ENCODE measurements at places on chromosomes 11 and 22.

DNA sequence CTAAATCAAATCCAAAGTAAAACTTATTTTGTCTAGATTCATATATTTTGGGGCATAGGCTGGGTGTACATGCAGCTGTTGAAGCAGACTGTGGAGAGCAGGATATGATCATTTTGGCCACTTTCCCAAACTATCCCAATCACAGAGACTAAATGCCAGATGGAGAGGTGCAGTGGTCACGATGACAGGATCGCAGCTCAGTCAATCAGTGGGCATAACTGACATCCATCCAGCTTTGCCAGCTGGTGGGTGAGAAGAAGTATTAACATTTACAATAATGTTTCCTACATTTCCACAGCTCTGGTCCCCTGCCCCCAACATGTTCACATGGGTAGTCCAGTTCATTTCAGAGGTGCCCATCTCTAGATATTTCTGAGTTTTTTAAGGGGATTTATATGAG, 255.5 kb upstream of the SESN3 start:
- no peak for DNase-seq

DNA sequence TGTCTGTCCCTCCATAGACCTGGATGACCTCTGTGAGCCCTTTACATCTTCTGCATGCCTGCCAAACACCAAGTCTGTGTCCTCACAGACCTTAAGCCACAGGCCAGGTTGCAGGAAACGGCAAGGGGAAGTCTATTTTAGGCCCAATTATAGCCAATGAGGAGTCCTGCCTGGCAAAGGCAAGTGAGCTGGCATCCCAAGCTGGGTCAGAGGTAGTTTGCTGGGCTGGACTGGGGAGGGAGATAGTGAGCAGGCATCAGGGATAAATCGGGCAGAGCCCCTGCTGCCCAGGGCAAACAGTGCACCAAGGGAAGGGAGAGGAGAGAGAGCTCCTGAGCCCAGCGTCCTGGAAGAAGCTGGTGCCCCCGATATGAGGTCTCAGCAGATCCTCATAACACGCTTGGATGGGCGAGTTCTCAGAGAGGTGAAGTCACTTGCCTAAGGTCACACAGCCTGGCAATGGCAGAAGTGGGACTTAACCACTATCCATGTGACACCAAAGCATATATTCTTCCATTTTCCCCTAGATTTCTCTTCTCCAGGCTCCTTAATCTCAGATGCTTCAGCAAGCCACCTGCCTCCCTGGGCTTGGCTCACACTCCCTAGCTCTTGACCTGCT, 3.7 kb upstream of the RELT start:
- DNase-seq = no peak

GRCh38 chr11:106156290-106156937, 79.0 kb downstream of the AASDHPPT start:
- peak; percentile 36 for DNase-seq

DNA sequence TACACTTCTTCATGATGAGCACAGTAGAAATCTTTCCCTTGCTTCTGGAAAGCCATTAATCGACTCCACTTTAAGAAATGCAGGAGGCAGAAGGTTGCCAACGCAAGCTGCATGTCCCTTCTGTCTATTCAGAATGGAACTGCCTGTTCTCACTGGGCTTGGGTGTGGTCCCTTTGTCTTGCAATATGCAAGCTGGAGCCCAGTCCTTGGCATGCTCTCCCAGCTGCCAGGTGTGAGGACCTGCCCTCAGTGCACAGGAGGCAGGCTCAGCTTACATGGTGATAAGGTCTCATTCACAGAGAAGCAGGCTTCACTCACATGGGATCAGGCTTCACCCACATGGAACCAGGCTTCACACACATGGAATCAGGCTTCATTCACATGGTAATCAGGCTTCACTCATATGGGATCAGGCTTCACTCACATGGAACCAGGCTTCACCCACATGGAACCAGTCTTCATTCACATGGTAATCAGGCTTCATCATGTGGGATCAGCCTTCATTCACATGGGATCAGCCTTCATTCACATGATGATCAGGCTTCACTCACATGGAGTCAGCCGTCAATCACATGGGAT, 59.2 kb upstream of the USP47 start:
- no peak for DNase-seq

DNA sequence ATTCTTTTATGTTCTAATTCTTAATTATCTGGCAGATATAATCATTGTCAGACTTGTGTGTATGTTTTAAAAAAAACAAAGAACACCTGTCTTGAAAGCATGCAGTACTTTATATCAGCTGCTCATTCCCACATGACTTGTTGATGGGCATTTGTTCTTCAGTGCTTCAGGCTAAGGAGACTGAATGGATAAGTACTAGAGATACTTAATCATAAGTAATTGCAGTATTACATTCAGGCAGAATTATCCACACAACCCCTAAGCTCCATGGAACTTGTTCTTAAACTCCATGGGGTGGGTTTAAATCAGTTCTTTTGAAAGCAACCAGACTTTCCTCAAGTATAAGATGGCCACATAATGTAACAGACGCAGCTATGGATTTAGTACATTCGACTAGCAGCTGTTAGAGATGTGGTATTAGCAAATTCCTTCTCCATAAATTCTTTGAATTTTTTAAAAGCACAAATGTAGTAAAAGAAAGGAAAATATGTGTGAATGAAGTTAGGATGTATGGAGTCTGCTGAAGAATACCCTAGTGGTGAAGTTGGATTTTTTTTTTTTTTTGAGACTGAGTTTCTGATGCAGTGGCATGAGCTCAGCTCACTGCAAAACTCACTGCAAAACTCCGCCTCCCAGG, 3.0 kb downstream of the JAM3 start:
- no peak for DNase-seq

- no peak for DNase-seq
These were observed 1.2 kb downstream of the TRABD start for GRCh38 chr22:50186761-50187523.

GRCh38 chr11:13438291-13438690, 24.7 kb downstream of the BTBD10 start:
- no peak for DNase-seq

DNA sequence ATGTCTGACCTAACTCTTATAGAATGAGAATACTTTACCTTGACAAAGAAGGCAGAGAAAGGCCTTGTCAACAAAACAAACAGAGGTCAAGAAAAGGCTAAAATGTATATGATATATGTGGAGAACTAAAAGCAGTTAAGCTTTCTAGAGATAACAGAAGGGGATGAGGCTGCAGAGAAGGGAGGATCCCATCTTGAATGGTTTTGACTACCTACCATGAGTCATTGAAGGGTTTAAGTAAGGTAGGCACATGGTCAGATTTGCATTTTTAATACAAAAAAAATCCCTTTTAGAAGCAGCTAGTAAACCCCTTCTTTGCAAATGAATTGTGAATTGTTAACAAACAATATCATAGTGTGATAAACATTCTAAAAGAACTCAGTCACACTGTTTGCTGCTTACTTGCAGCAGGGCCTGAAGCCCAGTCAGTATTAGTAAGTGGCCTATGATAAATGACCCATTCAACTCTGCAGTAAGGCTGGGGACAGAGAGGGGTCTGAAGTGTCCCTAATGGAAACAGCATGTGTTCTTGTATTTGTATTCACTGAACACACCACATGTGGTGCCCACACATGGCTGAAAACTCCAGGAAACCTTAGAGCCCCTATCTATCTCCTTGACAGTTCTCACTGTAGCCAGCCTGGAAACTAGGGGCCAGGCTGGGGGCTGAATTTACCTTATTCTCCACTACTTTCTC, 328.8 kb upstream of the PITPNB start:
- no peak for DNase-seq

DNA sequence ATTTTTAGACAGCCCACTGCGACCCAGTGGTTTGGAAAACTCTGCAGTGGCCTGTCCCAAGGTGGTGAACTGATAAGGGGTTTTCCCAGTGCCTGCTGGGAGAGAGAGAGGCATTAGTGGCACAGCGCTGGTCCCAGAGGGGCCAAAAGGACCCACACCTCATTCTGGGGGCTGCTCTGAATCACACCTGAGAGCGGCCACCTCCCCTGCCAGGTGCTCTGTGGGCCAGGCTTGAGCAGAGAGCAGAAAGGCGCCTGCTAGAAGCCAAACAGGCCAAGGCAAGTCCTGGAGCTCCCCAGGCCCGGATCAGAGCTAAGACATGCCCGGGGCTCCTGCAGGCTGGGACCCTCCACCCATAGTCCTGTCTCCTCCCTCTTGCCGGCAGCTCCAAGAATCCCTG, 20.9 kb downstream of the TRIM29 start:
- DNase-seq = no peak

DNA sequence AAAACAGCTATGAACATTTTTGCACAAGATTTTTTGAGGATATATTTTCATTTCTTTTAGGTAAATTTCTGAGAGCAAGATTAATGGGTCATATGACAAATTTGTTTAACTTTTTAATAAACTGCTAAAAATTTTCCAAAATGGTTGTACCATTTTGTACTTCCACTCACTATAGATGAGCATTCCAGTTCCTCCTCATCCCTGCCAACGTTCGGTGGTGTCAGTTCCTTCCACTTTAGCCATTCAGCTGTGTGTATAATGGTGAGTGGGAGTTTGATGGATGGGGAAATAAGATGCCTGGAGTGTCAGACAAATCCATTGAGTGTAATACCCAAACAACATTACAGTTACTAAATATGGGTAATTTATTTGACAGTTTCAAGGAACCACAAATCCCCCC, 49.7 kb downstream of the MIAT start:
- DNase-seq = no peak

- no peak for DNase-seq
These were observed 210.6 kb downstream of the CSNK2A3 start for GRCh38 chr11:11142430-11142829.

DNA sequence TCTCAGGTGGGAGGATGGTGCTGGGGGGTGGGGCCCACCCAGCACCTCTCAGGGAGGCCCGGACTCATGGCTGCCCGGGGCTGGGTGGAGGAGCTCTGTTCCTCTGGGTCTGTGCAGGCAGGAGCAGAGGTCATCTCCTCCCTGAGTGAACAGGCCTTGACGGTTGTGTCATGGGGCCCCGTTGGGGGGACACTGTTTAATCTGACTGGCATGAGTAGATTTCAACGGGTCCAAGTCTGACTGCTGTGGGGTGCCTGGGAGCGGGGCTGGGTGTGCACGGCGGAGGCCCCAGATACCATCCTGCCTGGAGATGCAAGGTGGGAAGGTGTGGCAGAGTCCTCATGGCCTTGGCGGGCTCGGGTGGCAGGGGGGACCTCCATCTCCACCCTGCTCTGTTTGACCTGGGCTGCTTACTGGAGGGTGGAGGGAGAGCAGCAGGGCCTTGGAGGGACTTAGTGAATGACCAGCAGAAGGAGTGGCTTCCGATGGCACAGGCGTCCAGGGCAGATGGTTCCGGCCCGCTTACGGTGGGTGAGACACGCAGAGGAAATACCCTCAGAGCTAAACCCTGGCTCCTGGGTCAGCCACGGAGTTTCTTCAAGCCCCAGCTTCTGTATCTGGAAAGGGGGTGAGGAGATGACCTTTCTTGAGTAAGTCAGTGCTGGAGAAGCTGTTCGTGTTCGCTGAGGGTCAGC, 48.7 kb downstream of the SMIM38 start:
- no peak for DNase-seq

DNA sequence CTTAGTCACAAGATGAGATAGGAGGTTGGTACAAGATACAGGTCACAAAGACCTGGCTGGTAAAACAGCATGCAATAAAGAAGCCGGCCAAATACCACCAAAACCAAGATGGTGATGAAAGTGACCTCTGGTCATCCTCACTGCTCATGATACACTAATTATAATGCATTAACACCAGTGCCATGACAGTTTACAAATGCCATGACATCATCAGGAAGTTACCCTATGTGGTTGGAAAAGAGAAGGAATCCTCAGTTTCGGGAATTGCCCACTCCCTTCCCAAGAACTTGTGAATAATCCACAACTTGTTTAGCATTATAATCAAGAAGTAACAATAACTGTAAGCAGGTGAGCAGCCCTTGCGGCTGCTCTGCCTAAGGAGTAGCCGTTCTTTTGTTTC, 408.5 kb upstream of the RAG2 start:
- DNase-seq = no peak

DNA sequence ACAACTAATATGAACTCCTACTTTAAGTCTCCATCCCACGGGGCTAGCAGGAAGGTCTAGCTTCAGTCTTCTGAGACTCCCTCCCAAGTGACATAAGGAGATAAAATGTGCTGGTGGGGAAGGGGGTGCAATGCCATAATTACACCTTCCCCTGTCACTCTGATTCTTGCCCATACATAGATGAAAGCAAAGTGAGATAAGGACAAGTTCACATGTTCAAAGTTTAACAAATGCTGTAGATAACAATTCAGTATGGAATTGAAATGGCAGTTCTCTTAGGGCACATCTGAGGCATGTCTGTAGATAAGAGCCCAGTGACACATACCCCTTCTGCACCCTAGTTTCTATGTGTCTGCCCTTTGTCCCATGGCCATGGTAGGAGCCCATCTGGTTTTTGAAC, 38.2 kb upstream of the PANX1 start:
- no peak for DNase-seq

DNA sequence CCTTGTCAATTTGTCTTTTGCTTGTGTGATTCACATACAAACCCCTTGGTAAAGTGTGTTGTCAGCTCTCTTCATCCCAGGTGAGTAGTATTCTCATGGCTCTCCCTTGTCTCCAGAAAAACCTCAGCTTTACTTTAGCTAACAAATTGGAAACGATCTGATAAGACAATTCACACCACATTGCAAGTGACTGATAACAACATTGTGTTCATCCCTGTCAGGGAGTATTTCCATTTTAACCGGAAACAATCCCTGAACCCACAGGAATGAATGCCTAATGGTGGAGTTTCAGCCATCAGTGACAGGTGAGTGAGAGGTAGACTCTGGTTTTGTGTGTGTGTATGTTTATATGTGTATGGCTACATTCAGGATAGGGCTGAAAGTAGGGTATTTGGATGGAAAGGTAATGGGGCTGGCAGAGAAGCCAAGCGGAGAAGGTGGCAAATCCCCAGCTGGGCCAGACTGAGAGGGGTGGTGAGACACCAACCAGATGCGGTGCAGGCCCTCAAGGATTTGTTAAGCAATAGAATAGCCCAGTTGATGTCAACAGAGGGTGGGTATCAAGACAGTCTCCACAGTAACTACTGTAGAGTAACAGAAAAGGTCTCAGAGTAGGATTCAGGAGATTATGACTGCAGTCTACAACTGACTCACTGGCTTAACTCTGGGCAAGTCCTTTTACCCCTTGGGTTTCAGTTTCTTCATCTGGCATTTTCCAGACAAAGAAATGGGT, 7.6 kb downstream of the LRRC51 start:
- no peak for DNase-seq

- DNase-seq = no peak
These were observed 694.7 kb downstream of the NTM start for GRCh38 chr11:132064987-132065620.

GRCh38 chr11:35357923-35358322, 61.4 kb downstream of the SLC1A2 start:
- no peak for DNase-seq

Measured in Jurkat, Clone E6-1 (cell line).